ENCODE measurements at places on chromosomes 13 and 19.

- no peaks in the 10 kb centered on the region for H3K4me1 ChIP-seq
- H3K36me3 ChIP-seq, result no peaks in the 10 kb centered on the region
- no peak overlapping the region for H3K4me3 ChIP-seq
- no peak for DNase-seq
- H3K27ac ChIP-seq, result peak overlapping the region; percentile 93
- H3K27me3 ChIP-seq, result no peaks in the 10 kb centered on the region
Measured at GRCh38 chr19:14530506-14530905, 1.1 kb downstream of the TECR start.

DNA sequence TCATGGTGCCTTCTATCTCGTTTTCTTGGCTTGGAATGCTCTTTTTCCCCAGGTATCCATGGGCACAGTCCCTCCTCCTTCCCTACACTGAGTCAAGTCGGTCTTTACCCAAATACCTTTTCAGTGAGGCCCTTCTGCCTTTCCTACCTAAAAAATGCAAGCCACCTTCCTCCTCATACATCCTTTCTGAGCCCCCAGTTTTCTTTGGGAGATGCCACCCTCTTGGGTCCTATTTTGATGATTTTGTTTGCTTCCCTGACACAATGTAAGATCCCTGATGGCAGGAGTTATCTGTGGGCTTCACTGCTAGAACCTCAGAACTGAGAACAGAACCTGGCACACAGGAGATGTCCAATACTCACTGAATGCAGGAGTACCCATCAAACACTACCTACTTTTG is 22.3 kb downstream of the NLRP13 start:
- H3K36me3 ChIP-seq, result no peaks in the 10 kb centered on the region
- no peaks in the 10 kb centered on the region for H3K4me1 ChIP-seq
- no peaks in the 10 kb centered on the region for H3K27me3 ChIP-seq
- no peak overlapping the region for H3K4me3 ChIP-seq

DNA sequence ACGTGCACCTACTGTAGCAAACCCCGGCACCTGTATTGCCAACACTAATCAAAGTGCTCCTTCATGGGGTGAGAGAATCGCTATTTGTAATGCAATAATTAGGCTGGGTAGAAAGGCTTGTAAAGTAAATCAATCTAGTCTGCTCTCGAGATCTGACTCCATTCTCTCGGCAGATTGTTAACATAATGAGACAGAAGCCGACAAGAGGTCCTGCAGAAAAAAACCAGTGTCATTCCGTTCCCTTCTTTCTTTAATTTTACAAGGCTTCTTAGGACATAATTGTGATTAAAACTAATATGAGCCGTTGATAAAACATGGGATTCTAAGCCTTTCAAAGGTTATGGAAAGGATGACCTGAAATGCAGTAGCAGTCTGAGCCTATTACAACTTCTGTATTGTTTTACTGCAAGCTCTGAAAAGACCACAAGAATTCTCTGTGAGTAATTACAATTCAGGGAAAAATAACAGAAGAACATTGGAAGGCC is 530.0 kb downstream of the PCDH9 start:
- no peak overlapping the region for H3K4me3 ChIP-seq
- no peaks in the 10 kb centered on the region for H3K27me3 ChIP-seq
- no peaks in the 10 kb centered on the region for H3K4me1 ChIP-seq
- no peak for DNase-seq
- H3K36me3 ChIP-seq, result no peaks in the 10 kb centered on the region
- no peak overlapping the region for H3K27ac ChIP-seq

- no peak overlapping the region for H3K4me3 ChIP-seq
- H3K4me1 ChIP-seq, result no peaks in the 10 kb centered on the region
- no peak for DNase-seq
- no peak overlapping the region for H3K27ac ChIP-seq
Measured at GRCh38 chr13:36251526-36251925, 37.2 kb upstream of the SOHLH2 start.

GRCh38 chr19:33465371-33465770 is 56.2 kb downstream of the PEPD start:
- H3K4me3 ChIP-seq, result no peak overlapping the region
- no peaks in the 10 kb centered on the region for H3K27me3 ChIP-seq
- H3K27ac ChIP-seq, result no peak overlapping the region

GRCh38 chr13:46686171-46686570 is 110.8 kb downstream of the ESD start:
- no peak for DNase-seq
- H3K4me1 ChIP-seq, result no peaks in the 10 kb centered on the region
- no peaks in the 10 kb centered on the region for H3K27me3 ChIP-seq
- H3K36me3 ChIP-seq, result no peaks in the 10 kb centered on the region
- H3K27ac ChIP-seq, result no peak overlapping the region
- no peak overlapping the region for H3K4me3 ChIP-seq

- H3K27ac ChIP-seq, result no peak overlapping the region
- no peaks in the 10 kb centered on the region for H3K4me1 ChIP-seq
- DNase-seq, result no peak
- no peaks in the 10 kb centered on the region for H3K27me3 ChIP-seq
- no peaks in the 10 kb centered on the region for H3K36me3 ChIP-seq
Measured at GRCh38 chr19:29376855-29377354, 148.9 kb upstream of the VSTM2B start.

GRCh38 chr13:112814905-112815585 is 125.2 kb downstream of the ATP11A start:
- peaks cover 32% of the 10 kb centered on the region for H3K4me1 ChIP-seq
- H3K4me3 ChIP-seq, result no peak overlapping the region
- DNase-seq, result peak; percentile 76
- no peaks in the 10 kb centered on the region for H3K27me3 ChIP-seq

DNA sequence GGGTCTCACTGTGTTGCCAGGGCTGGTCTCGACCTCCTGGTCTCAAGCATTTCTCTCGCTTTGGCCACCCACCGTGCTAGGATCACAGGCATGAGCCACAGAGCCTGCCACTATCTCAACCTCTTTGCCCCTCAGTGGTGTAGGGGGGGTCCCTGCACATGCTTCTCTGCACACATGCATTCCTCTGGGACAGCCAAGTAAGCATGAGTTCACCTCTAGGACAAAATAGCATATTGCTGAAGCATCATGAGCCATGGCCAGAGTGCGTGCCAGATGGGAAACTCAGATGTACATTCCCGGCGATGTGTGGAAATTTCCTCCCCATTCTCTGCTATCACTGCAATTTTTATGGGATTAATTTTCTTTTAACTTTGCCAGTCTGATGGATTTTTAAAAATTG is 23.1 kb downstream of the CHAF1A start:
- DNase-seq, result no peak
- no peak overlapping the region for H3K4me3 ChIP-seq
- H3K4me1 ChIP-seq, result no peaks in the 10 kb centered on the region
- no peaks in the 10 kb centered on the region for H3K27me3 ChIP-seq
- H3K27ac ChIP-seq, result no peak overlapping the region
- H3K36me3 ChIP-seq, result no peaks in the 10 kb centered on the region

- H3K36me3 ChIP-seq, result no peaks in the 10 kb centered on the region
- no peak overlapping the region for H3K4me3 ChIP-seq
- no peaks in the 10 kb centered on the region for H3K27me3 ChIP-seq
- H3K27ac ChIP-seq, result no peak overlapping the region
- no peaks in the 10 kb centered on the region for H3K4me1 ChIP-seq
- DNase-seq, result no peak
Measured at GRCh38 chr13:89968470-89968869, 1379.0 kb upstream of the MIR17HG start.

DNA sequence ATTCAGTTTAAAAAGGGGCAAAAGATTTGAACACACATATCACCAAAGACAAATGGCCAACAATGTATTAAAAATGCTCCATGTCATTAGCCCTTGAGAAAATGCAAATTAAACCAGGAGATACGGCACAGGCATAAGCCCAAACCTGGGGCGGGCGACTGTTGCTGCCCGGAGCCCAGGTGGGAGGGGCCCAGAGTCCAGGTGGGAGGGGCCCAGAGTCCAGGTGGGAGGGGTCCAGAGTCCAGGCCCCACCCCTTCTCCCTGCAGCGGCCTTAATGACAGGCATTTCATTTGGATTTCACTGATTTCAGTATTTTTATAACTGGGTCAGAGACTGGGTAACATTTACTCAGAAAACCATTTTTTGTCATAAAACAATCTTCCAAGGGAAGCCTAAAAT is 78.2 kb downstream of the RASA3 start:
- no peak overlapping the region for H3K4me3 ChIP-seq
- no peaks in the 10 kb centered on the region for H3K36me3 ChIP-seq
- H3K27ac ChIP-seq, result no peak overlapping the region
- H3K27me3 ChIP-seq, result no peaks in the 10 kb centered on the region
- no peak for DNase-seq

- no peak overlapping the region for H3K27ac ChIP-seq
- no peaks in the 10 kb centered on the region for H3K36me3 ChIP-seq
- DNase-seq, result peak; percentile 32
Measured at GRCh38 chr13:23899555-23899954, 2.3 kb upstream of the C1QTNF9B start.

GRCh38 chr13:83298617-83299016 is 583.7 kb downstream of the SLITRK1 start:
- H3K27me3 ChIP-seq, result no peaks in the 10 kb centered on the region
- no peaks in the 10 kb centered on the region for H3K4me1 ChIP-seq
- DNase-seq, result no peak
- no peak overlapping the region for H3K27ac ChIP-seq

DNA sequence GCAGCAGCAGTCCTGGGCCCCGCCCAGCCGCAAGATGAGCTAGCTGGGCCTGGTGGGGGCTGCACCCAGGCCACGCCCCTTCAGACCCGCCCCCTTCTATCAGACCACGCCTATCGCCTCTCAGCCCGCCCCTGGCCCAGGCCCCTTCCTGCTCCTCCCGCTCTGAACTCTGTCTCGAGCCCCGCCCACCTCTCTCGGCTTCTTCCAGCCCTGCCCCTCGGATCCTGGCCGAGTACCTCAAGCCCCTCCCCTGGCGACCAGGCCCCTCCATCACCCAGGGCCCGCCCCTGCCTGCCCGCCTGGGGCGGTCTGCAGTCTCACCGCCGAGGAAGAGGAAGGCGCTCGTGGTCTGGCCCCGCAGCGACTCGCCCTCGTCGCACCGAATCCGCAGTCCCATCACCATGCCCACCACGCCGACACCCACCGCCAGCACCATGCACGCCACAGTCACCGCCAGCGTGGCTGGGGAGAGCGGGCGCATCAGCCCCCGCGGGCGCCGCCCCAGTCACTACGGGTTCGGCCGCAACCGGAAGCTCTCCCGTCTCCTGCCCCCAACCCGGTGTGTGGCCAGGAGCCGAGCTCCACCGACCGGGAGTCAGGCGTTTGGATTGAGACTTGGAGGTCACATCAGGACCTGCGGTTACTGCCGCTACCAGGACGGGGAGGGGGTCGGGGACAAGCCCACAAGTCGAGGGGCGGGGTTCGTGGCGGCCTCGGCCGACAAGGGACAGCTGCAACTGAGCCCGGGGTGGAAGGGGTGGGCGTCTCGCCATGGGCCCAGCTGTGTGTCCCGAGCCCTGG is 1.0 kb downstream of the CLDND2 start:
- H3K4me1 ChIP-seq, result peaks cover 14% of the 10 kb centered on the region
- H3K27me3 ChIP-seq, result no peaks in the 10 kb centered on the region
- no peaks in the 10 kb centered on the region for H3K36me3 ChIP-seq
- H3K27ac ChIP-seq, result peak overlapping the region; percentile 88
- peak overlapping the region; percentile 65 for H3K4me3 ChIP-seq

- H3K27me3 ChIP-seq, result no peaks in the 10 kb centered on the region
- no peaks in the 10 kb centered on the region for H3K4me1 ChIP-seq
- no peaks in the 10 kb centered on the region for H3K36me3 ChIP-seq
- no peak for DNase-seq
Measured at GRCh38 chr19:48123907-48124651, 13.5 kb upstream of the PLA2G4C start.

DNA sequence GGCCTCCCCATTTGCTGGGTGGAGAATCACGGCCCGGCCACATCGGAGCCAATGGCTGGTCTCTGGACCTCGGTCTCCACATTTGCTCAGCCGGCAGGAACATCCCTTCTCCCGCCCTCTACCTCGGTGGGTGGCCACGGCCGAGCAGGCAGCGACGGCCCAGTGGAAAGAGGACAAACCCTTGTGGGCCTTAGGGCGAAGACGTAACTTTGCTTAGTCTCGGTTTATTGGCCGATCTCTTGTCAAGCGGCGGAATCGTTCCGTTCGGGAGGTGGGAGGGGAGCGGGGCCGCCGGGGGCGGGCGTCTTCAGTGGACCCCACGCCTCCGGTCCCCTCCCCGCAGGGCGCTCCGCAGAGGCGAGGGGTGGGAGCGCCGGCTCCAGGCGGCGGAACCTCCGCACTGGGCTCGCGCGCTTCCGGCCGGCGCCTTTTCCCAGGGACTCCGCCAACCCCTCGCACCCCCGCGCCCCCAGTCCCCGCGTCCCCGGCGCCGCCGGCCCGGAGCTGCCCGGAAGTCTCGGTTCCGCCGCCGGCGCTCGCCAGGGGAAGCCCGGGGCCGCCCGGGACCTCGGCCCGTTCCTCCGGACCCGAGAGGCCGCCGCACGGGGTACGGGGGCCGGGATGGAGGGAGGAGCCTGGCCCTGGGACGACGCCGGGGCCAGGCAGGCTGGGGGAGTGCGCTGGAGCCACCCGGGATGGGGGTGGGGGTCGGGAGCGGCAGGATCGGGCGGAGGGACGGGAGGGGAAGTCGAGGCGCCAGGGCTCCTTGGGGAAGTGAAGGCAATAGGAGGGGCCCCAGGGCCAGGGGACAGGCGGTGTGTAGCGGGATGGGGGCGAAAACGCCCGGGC is at the start of gene ZNF580:
ZNF580 (plus strand) TSS at position 426 of the 849 bp plus-strand sequence. CDS start 1,507 bp downstream, outside the sequence.
- H3K36me3 ChIP-seq, result no peaks in the 10 kb centered on the region
- peak within 1 kb of the TSS; percentile 40 for H3K4me3 ChIP-seq
- H3K27ac ChIP-seq, result peak within 1 kb of the TSS; percentile 91
- peak; percentile 80 for DNase-seq
- H3K4me1 ChIP-seq, result peaks cover 39% of the 10 kb centered on the region

GRCh38 chr13:99366075-99366987 is 59.1 kb upstream of the GPR183 start:
- H3K27ac ChIP-seq, result no peak overlapping the region
- no peak overlapping the region for H3K4me3 ChIP-seq
- H3K27me3 ChIP-seq, result no peaks in the 10 kb centered on the region
- no peaks in the 10 kb centered on the region for H3K4me1 ChIP-seq

DNA sequence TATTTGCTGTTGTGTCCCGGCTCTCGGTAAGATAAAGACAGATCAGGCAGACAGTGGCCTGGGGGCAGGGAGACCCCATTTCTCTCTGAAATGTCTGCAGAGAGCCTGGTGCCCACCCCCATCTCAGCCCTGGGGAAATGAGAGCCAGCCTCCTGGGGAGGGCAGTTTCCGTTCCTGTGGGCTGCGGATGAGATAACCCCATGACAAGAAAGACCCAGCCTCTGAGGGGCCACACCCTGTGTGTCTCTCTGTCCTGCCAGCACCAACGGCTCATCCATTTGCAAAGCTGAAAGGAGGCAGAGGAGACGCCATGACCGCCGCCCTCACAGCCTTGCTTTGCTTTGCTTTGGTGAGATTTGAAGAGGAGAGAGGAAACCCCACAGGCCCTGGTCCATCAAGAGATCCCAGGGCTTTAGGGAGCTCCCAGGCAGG is 28.1 kb upstream of the KIR3DL3 start:
- no peaks in the 10 kb centered on the region for H3K27me3 ChIP-seq
- no peak for DNase-seq
- H3K27ac ChIP-seq, result no peak overlapping the region

Data from thyroid gland (tissue), 4 donors.